Peyer's patch (tissue), 4 donors: ENCODE measurements at places on chromosomes 2 and 18.
A peak's percentile ranks its signal among the peaks of the same experiment; 100 is the strongest.

- no peaks in the 10 kb centered on the region for H3K36me3 ChIP-seq
- peaks cover 5% of the 10 kb centered on the region for H3K4me1 ChIP-seq
- no peak within 1 kb of the TSS for H3K27ac ChIP-seq
- DNase-seq, result no peak
These were observed at the start of gene NEUROD1 for GRCh38 chr2:181680055-181680936. Gene NEUROD1, minus strand, starts transcription at chr2:181680517. Its CDS starts 1,657 bp downstream, at chr2:181678860.

- no peaks in the 10 kb centered on the region for H3K27me3 ChIP-seq
- H3K4me1 ChIP-seq, result no peaks in the 10 kb centered on the region
- peak overlapping the region; percentile 75 for H3K27ac ChIP-seq
These were observed 222.1 kb downstream of the MTX2 start for GRCh38 chr2:176491172-176491904.

DNA sequence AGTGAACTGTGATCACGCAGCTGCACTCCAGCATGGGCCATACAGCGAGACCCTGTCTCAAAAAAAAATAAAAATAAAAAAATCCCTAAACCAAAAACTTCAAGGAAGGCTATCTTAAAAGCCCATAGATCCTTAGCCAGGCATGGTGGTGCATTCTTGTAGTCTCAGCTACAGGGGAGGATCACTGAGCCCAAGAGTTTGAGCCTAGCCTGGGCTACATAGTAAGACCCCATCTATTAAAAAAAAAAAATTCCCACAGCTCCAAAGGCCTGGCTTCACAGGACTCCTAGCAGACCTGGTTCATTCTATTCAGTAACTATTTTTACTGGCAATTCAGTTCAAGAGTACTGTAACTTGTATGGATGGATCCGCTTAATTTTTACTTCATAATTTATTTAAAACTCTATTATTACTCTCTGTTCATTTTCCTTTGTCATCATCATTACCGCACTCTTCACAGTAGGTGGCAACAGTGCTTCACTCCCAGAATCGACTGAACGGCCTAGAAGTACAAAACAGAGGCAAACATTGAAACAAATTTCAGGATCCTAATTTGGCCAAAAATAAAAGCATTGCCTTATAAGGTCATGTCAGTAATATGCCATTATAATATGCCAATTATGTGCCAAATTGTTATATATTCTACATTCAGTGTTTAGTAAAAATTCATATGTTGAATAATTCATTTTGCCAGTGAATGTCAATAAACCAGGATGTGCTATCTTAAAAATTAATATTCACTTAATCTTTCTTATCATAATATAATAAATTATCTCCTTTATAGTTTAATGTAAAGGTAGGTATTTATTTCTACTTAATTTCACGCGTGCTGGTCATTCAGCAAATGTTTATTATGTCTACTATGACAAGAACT lies 14.3 kb upstream of the STAM2 start:
- H3K27me3 ChIP-seq, result no peaks in the 10 kb centered on the region
- H3K4me1 ChIP-seq, result no peaks in the 10 kb centered on the region
- H3K36me3 ChIP-seq, result no peaks in the 10 kb centered on the region
- no peak for DNase-seq
- H3K27ac ChIP-seq, result no peak overlapping the region
- H3K4me3 ChIP-seq, result no peak overlapping the region

DNA sequence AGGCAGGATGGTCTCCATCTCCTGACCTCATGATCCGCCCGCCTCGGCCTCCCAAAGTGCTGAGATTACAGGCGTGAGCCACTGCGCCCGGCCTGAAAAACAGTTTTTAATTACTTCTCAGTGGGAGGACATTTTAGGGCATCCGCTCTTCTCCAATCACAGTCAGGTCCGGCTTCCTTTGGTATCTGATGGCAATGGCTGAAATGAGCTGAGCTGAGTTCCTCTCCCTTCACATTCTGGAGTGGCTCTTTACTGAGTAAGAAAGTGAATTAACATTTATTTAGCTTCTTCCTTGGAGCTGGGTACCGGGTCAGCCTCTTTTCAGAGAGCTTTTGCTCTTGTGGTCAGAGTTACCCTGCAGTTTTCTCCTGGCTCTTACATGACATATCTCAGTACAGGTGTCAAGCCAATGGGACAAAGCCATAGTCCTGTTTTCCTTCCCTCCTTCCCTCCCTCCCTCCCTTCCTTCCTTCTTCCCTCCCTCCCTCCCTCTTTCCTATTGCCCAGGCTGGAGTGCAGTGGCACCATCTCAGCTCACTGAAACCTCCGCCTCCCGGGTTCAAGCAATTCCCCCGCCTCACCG lies 1.1 kb upstream of the TTC27 start:
- H3K4me1 ChIP-seq, result no peaks in the 10 kb centered on the region
- H3K4me3 ChIP-seq, result no peak overlapping the region
- no peaks in the 10 kb centered on the region for H3K27me3 ChIP-seq
- no peak overlapping the region for H3K27ac ChIP-seq
- no peak for DNase-seq
- H3K36me3 ChIP-seq, result no peaks in the 10 kb centered on the region

GRCh38 chr2:127586746-127587295 lies 51.3 kb downstream of the MYO7B start:
- H3K4me1 ChIP-seq, result no peaks in the 10 kb centered on the region
- peak; percentile 27 for DNase-seq
- no peak overlapping the region for H3K4me3 ChIP-seq
